ENCODE measurements at places on chromosomes 3 and 15. TPM values are rescaled to one million over a fixed set of nuclear protein-coding genes. Genes with fewer than 3 reads are reported as not detected.

- no peak for DNase-seq
Observed at GRCh38 chr3:141505166-141505565, 18.3 kb downstream of the RASA2 start.

- no peak for DNase-seq
Observed at GRCh38 chr15:92394309-92395097, 822 bp downstream of the ST8SIA2 start.

DNA sequence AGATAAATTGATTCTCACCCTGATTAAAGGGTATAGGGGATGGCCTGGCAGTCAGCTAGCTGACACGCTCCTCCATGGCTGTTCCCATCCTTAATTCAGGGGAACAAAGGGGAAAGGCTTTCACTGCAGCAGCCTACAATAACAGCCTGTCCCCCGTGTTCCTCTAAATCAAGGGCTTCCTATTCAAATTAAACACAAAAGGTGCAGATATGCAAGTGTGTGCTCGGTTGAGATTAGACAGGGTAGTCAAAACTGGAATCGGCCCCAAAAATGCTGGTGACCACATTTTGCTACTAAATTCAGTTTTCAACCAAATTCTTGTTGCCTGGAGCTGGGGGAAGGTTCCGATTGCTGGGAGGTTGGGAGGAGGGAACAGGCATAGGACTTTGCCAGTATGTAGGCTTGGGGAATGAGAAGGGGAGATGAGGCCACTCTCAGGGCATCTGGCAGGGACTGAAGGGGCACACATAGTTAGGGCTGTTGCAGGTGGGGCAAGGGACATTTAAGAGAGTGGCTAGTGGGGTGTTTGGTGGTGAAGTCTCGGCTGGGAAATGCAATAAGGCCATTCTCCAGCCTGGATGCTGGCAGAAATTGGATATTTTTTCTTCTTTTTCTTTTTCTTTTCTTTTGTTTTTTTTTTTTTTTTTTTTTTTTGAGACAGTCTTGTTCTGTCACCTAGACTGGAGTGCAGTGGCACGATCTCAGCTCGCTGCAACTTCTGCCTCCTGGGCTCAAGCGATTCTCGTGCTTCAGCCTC, 32.9 kb upstream of the CTSH start:
- no peak for DNase-seq

DNA sequence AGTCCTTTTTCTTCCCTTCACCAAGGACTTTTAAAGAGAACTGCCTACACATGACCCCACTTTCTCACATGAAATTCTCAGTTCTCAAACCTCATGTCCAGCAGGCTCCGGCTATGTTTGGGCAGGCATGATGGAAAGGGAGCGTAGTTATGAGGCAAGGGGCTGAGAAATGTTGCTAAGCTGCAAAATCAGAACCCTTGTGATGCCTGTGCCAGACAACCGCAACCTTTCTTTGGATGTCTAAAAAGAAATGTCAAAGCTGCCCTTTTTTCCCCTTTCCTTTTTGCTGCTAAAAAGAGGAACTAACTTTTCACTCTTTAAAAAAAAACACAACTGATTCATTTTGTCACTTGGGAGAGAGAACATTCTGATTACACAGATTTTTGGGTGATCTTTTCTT, 19.2 kb downstream of the GNB4 start:
- DNase-seq, result peak; percentile 28

DNA sequence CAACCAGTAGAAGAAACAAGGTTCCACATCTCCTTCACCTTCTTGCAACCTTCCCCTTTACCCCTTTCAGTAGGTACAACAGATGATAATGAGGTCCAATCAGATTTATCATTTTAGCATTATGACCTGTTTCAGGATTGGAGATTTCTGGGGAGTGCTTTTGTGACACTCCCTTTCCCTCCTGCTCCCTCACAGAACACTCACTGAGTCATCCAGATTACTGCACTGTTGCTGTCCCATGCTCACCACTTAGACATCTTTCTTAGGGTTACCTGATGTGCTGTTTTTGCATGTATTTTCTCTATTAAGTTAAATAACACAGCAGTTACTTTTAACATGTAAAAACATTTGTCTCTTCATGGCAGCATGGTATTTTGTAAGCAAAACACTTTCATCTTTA, 118.5 kb downstream of the MFSD1 start:
- no peak for DNase-seq

GRCh38 chr3:80663426-80663825, 895.6 kb upstream of the ROBO1 start:
- DNase-seq, result no peak

GRCh38 chr3:129195731-129196256, 12.1 kb upstream of the CNBP start:
- DNase-seq, result peak; percentile 97

GRCh38 chr3:52097851-52098507, 41.6 kb upstream of the DUSP7 start:
- DNase-seq, result no peak

GRCh38 chr3:32216172-32216783, 22.2 kb upstream of the CMTM8 start:
- DNase-seq, result no peak

- no peak for DNase-seq
Observed at GRCh38 chr15:86060674-86061073, 19.0 kb upstream of the AGBL1 start.

DNA sequence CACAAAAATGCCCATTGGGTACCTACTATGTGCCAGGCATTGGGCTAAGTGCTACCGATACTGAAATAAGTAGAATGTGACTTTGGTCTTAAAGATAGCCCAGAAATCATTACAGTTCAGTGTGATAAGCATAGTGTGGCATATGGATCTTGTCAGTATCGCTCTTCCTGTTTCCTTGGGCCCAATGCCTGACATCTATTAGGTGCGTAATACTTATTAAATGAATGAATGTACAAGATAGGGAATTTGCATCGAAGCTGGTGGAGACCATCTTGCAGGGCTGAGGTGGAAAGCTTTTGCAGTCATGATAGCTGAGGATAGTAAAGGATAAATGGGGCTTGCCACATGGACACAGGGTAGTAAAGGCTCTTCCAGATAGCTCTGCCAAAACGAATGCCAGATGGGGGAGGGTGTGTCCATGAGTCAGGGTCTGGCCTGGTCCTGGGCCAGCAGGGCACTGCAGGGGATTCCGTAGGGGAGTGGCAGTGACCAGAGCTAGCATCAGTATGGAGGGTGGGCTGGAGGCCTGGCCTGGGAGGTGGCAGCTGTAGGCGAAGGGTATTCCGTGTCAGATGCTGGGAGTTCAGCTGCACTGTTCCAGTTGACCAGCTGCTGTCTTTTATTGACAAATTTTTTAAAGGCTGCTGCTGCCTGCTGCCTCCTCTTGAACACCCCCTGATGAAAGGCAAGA, 23.5 kb downstream of the TSEN2 start:
- DNase-seq, result peak; percentile 66

DNA sequence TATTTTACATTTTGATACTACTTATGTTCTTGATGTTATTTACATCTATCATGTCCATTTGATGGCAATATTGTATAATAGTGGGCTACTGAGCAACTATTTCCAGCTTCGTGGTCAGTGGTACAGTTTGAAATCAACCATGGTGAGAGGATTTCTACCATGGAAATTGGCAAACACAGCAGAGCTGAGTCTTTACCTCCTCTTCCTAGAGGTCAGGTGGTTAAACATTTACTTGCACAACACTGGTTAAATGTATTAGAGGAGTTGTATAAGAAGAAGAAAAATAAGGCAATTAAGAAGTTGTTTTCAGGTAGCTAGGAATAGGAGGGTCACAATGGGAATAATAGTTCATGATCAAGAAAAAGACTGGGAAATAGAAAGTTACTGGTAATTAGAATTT, 7.2 kb upstream of the PPM1L start:
- DNase-seq, result no peak

DNA sequence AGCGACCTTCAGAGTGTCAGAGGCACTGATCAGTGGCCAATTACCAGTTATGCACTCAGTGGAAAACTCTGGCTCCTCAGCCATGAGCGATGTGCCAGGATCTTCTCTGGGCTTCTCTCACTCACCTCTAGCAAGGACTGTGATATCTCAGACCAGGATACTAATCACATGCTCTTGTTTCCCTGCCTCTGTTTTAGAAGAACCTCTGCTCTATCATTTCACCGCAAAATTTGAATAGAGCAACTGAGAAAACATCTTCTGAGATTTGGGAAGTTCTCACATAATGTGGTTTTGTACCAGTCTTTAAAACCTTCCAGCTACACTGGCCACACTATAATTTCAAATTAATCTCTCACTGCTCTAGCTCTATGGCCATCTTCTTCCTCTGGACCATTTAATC, 325.8 kb upstream of the FRG2C start:
- DNase-seq, result no peak

GRCh38 chr15:32824777-32825176, 107.0 kb downstream of the GREM1 start:
- peak; percentile 81 for DNase-seq

- DNase-seq, result no peak
Observed at GRCh38 chr15:100099976-100100375, 241.8 kb downstream of the ADAMTS17 start.

DNA sequence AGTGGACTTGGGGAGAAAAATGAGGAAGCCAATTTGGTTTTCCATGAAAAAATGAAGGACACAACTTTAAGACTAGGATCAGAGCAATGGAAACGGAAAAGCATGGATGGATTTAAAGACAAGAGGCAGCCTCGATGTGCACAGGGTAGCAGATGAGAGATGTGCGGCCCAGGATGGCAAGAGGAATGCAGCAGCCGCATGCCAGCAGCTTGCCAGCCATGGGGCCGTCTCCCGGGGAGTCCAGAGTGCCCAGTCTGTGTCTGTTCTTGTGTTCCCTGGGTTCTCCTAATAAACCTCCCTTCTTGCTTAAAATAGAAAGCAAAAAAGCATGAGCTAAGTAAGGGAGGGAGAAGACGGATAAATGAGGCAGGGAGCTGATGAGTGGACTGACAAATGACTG, 68.0 kb upstream of the IQSEC1 start:
- DNase-seq, result no peak

DNA sequence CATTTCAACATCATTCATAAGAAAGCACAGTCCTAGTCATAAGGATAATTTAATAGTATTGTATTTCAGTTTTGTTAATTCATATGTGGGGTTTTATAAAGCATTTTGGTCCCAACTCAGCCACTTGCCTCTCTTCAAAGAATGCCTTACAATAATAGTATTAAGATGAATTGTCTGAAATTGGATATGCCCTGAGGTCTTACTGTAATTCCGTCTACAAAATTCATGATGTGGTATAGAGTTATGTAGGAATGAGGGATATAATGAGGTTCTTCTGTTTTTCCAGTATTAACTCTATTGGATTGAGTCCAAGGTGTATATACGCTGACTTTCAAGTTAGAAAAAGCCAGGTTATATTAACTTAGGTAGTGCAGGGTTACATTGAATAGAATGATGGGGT, 177.0 kb downstream of the GOLIM4 start:
- no peak for DNase-seq

- DNase-seq, result no peak
Observed at GRCh38 chr15:66628976-66629723, 63.4 kb upstream of the LCTL start.

DNA sequence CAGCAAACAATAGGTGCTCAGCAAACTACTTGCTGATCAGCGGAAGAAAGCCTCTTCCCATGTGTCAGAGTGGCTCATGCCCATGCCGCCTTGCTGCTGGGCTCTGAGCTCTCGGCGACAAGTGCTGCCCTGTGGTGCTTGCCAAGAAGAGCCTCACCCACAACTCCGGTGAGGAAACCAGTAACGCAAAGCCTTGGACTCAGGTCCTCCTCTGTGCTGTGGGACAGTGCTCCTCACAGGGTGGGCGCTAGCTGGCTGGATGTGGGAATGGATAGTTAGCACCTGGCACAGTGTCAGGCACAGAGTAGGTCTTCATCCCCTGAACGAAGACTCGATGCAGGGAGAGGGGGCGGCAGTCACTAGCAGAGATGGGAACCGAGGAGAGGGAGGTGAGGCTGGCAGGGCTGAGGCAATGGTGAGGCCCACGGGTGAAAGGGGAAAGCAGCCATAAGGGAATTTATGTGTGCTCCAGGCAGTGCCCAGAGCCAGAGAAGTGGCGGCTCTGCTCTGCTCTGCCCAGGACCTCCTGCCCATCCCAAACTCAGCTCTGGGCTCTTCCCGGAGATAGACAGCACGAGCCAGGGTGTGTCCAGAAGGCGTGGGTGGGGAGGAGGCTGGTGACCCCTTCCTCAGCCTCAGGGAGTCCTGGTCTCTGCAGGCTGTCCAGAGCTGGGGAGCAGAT, 55.7 kb downstream of the IQSEC1 start:
- no peak for DNase-seq

- no peak for DNase-seq
Observed at GRCh38 chr15:74252721-74253120, 16.6 kb downstream of the CCDC33 start.

GRCh38 chr15:67548862-67549651, 6.6 kb downstream of the MAP2K5 start:
- no peak for DNase-seq

GRCh38 chr3:151371526-151371925, 13.0 kb downstream of the P2RY12 start:
- DNase-seq, result peak; percentile 15

DNA sequence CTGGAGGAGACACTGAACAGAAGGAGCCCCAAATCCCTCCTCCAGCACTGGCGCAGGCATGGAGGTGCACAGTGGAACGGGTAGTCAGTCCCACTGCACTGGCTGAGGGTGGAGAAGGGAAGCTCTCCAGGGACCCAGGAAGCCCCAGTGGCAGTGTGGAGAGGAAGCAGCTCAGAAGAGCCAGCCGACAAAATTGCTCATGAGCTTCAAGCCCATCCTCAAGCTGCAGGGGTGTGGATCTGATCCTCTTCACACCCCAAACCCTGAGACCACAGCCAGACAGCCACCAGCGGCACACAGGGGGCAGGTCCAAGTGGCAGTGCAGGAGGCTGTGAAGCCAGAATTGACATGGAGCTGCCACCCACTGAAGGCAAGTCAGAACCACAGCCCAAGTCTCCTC, 32.1 kb downstream of the CYFIP1 start:
- no peak for DNase-seq

The PPP2R3A gene
- 16.1 TPM for total RNA-seq

The MCTP2 gene
- total RNA-seq, result 3.9 TPM

The IL17RD gene
- total RNA-seq, result 13.6 TPM

The PPARG gene
- 39.4 TPM for total RNA-seq

The SORD gene
- total RNA-seq, result 9.8 TPM

The NEK4 gene
- total RNA-seq, result 28.2 TPM

The SLC28A1 gene
- total RNA-seq, result not detected

The GOLGA8T gene
- total RNA-seq, result not detected

The PRR20G gene
- not detected for total RNA-seq

The CHRD gene
- total RNA-seq, result 4.6 TPM

The ATP13A5 gene
- total RNA-seq, result not detected

The TIMP4 gene
- total RNA-seq, result 12.3 TPM

The FOXB1 gene
- not detected for total RNA-seq

The TTC14 gene
- 43.5 TPM for total RNA-seq
